ENCODE measurements at places on chromosomes 4 and X.

DNA sequence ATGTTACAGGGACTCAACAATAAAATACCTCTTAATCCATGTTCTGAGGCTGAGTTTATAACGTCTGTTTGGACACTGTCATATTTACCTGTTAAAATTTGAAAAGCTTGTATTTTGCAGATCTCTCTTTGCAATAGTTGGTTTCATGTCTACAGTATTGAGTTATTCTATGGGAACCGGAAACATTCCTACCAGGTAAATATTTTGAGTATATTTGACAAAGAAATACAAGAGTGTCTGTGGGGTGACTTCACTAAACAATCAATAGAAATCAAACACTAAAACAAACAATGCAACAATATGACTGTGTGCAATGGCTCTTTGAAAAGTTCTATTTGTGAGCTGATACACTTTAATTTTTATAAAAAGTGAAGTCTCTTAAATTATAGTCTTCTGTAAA lies 47.7 kb upstream of the CXCL8 start:
- no peak for DNase-seq

- no peak for DNase-seq
These were observed 10.4 kb downstream of the FRG2 start for GRCh38 chr4:190016369-190017289.

DNA sequence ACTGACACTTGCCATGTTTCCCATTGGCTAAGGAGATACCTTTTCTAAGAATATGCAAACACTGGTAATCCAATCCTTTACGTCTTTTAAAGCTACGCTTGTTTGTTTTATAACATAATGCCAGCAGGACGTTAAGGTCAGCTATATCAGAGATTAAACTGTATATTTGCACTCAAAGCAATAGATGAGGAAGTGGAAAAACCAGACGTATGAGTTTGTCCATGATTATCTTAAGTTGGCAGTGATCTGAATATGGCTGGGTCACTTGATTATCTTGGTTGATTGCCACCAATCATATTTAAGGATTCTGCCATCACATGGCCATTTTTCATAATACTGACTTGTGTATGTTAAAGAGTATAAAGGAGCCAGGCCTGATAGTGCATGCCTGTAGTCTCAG lies 19.4 kb downstream of the TMSB4X start:
- no peak for DNase-seq

GRCh38 chrX:57406149-57406548 lies 119.6 kb downstream of the FAAH2 start:
- DNase-seq, result no peak

GRCh38 chr4:145709843-145710242 lies 29.9 kb downstream of the C4orf51 start:
- no peak for DNase-seq
